ENCODE measurements at places on chromosomes 3 and 15.

- no peak for DNase-seq
Observed at GRCh38 chr3:72496051-72496670, 352.1 kb downstream of the SHQ1 start.

- DNase-seq = no peak
Observed at GRCh38 chr3:86996261-86996955, 5.5 kb upstream of the VGLL3 start.

- no peak for DNase-seq
Observed at GRCh38 chr3:188305220-188305619, 151.3 kb downstream of the LPP start.

DNA sequence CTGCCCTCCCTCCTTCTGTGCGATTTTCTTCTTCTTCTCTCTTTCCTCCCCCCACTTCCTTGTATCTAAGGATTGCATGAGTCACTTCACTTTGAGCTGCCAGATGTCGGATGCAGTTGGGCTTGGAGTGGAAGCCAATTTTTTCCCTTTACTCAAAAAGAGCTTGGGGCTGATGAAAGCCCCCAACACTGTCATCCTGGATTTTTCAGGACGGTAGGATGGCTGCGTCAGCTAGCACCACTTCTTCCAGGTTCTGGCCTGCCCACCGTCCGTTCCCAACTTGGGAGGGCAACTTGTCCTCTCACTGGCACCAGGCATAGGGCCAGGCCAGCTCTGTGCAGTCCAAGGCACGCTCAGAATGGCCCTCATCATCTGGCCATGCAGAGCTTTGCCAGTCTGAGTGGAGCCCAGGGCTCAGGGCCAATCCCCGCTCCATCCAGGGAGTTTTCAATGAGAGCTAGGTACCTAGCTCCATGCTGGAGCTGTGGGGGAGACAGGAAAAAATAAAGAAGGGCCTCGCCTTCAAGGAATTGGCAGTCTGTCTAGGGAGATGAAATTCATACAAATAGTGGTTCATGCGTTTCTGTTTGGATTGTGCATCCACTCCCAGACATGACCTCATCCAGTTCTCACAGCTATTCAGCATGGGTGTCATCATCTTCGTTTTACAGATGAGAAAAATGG lies 47.7 kb upstream of the INSYN1 start:
- peak; percentile 10 for DNase-seq

DNA sequence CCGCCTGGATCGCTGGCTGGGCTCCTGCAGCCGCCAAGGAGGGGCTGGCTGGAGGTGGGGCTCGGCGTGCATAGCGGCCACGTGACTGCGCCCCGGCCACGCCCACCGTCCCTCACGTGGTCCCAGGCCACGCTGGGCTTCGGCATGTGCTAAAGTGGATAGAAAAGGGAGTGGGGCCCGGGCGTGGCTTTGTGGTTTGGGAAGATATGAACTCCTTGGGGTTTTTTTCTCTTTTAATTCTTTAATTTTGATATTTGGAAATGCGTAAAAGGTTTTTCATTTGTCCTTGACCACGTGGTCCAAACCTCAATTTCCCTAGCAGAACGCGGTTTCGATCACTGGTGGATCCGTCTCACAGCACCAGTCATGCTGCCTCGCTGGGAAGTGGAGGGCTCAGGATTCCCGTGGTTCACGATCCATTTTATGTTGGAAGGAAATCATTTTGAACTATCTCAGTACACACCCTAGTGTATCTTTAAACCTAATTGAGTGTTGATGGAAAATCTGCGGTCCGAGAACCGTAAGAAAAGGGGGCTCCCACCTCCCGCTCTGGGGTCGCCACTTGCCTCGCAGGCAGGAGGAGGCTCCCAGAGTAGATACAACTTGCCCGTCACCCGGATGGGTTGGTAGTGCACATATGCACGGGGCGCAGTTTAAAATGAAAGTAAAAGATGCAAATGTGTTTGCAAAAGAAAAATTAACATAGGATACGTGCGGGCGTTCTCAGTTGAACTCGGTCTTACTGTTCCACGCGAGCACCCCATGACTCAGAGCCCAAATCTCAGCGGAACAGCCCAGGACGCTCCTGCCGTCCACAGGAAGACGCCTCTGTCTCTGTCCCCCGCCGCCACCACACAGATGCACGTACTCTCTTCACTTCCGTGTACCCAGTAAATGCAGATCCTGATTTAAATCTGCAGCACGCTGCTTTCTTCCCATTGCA lies 141.9 kb downstream of the PGPEP1L start:
- DNase-seq = peak; percentile 47

DNA sequence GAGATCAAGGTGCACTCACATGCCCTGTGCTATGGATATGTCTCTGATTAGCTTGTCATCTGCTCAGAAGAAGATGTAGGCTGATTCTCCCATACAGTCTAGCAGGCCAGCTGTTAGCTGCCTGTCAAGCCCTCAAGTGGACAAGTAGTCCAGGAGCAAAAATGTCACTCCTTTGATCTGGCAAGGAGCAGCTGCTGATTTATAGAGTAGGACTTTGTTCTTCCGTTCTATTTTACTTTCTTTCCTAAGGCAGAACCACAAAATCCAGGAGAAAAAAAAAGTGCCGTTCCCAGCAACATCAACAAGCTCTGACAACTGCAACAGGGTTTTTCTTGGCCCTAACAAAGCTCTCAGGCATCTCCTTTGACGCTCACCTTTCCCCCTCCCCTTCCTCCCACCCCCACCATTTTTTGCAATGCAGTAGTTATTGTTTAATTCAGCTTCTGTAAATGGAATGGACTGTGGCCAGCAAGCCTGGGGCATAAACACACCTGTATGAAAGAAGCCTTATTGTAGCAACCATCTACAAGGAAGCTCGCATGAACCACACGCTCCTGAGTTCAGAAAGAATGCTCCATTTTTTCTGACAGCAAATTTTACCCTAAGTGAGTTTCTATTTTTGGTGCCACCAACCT lies 196.3 kb downstream of the MEIS2 start:
- DNase-seq = no peak

GRCh38 chr15:73569361-73569760 lies 63.8 kb downstream of the NPTN start:
- DNase-seq = no peak

DNA sequence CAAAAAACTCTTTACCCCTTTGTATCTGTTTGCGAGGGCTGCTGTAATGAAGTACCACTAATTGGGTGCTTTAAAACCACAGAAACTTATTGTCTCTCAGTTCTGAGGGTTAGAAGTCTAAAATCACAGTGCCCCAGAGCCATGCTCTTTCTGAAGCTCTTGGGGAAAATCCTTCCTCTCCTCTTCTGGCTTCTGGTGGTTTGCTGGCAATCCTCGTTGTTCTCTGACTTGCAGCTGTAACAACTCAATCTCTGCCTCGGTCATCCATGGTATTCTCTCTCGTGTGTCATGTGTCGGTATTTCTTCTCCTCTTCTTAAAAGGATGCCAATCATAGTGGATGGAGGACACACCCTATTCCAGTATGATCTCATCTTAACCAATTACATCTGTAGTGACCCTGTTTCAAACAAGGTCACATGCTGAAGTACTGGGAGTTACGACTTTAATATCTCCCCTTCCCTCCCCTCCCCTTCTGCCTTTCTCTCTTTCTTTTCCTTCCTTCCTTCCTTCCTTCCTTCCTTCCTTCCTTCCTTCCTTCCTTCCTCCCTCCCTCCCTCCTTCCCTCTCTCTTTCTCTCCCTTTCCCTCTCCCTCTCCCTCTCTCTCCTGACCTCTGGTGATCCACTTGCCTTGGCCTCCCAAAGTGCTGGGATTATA lies 6.5 kb upstream of the ARL8B start:
- DNase-seq = no peak

DNA sequence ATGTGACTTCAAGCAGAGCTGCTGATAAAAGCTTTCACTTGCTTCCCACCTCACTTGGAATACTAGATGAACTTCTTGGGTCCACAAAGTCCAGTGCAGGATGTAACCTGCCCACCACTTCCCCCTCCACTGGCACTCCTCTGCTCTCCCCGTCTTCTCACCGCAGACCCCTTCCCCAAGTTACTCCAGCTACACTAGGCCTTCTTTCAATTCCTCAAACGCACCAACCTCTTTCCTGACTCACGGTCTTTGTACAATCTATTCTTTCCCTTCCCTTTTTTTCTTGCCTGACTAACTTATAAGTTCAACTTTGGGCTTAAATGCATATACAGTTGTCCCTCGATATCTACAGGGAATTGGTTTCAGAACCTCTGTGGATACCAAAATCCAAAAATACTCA lies 5.2 kb upstream of the ATP13A3 start:
- no peak for DNase-seq

DNA sequence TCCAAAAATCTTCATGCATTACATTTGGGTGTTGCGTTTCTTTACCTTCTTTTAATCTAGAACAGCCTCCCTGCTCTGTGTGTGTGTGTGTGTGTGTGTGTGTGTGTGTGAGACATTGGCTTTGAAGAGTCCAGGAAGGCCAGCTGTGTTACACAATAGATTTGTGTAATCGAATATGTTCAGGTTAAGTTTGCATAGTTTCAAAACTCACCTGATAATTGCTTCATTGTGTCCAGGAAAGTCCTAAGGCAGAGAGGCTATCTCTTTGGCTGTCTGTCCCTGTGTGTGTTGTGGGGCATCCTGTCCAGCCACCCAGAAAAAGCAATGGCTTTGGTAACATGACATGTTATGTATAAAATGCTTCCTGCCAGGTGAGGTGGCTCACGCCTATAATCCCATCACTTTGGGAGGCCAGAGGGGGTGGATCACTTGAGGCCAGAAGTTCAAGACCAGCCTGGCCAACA lies 37.5 kb downstream of the ZNF710 start:
- no peak for DNase-seq

DNA sequence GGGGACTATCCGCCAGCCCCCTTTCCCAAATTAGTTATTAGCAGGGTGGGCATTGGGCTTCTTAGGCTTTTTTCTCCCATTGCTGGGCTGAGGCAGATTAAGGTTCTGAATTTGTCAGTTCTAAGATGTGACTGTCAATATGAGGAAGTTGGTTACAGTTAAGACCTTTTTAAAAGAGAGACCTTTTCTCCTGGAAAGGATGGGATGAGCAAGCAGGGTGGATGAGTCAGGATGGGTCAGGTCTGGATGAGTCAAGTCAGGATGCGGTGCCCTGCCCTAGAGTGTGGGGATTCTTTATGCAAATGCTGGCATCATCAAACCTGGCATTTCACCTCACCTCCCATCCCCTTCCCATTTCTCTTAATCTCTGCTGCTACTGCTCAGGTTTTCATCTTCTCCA lies 1.9 kb downstream of the AEN start:
- DNase-seq = peak; percentile 90

- no peak for DNase-seq
Observed at GRCh38 chr3:140403079-140403478, 274.8 kb upstream of the TRIM42 start.

GRCh38 chr15:85947021-85947420 lies 132.7 kb upstream of the AGBL1 start:
- no peak for DNase-seq

DNA sequence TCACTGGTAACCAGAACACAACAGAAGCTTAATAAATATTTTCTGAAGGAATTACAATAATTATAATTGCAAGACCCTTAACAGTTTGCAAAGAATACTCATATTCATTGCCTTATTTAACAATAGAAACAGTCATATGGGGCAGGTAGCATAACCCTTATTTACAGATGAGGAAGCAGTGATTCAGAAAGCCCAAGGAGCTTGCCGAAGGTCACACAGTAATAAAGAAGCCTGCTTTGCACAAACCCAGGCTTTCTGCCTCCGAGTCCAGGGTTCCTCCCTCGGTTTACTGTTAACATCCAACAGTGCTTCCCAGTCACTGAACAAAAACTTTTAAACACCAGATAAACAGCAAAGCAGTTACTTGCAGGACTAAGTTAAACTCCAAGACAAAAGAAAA lies 35.3 kb downstream of the SRGAP3 start:
- no peak for DNase-seq

- no peak for DNase-seq
Observed at GRCh38 chr3:195462308-195462610, 19.4 kb upstream of the ACAP2 start.

DNA sequence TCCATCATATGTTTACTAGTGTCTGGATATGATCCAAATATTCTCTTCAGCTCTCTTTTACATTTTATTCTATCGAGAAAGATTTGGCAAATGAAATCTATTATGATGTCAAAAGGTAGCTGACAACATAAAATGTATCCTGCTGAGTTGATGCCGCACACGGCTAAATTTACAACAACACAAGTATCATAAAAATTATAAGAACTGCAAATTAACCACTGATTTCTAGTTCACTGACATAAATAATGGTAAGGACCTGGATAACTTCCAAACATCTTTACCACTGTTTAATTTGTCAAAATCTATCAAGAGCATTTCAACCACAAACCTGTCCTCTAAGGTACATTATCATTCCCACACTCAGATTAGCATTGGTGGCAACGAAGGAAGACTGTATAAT lies 244.5 kb downstream of the FOXP1 start:
- DNase-seq = no peak

GRCh38 chr15:29024662-29025061 lies 138.9 kb downstream of the APBA2 start:
- no peak for DNase-seq

- DNase-seq = no peak
Observed at GRCh38 chr15:55270291-55270690, 19.3 kb downstream of the RAB27A start.

DNA sequence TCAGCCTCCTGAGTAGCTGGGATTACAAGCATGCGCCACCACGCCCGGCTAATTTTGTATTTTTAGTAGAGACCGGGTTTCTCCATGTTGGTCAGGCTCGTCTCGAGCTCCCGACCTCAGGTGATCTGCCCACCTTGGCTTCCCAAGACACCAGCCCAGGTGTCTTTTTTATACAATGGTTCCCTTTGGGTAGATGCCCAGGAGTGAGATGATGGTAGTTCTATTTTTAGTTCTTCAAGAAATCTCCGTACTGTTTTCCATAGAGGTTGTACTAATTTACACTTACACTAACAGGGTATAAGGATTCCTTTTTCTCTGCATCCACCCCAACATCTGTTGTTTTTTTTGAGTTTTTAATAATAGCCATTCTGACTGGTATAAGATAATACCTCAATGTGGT lies 94.3 kb downstream of the IGF2BP2 start:
- DNase-seq = no peak

DNA sequence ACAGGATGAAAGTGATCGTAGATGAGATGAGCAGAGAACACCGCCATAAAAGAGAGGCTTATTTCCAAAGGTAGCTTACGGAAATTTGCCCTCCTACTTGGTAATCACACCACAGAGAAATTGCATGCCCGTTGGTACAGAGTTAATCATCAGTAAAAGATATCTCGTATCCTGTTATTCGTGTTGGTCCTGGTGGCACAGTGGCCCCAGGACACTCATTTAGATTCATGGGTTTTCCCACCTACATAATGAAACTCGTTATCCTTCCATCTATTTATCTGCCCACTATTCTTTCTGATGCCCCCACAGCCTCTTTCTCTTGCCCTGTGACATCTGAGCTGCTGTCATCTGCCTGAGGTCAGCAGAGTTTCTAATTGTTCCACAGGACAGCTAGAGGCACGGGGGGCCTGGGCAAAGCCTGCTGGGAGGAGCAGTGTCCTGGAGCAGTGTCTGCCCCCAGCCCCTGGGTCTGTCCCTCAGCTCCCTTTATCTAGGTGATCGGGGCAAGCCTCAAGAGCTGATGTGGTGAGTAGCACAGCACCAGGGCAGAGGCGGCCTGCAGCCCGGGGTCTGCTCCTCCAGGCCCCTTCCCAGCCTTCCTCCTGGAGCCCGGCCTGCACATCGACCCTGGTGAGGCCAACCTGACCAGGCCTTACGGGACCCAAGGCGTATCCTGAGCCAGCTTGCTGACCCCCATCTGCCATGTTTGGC lies 42.2 kb downstream of the PXYLP1 start:
- no peak for DNase-seq

GRCh38 chr15:77440378-77440999 lies 19.8 kb downstream of the HMG20A start:
- no peak for DNase-seq
